ENCODE measurements at places on chromosomes 11 and 22.

DNA sequence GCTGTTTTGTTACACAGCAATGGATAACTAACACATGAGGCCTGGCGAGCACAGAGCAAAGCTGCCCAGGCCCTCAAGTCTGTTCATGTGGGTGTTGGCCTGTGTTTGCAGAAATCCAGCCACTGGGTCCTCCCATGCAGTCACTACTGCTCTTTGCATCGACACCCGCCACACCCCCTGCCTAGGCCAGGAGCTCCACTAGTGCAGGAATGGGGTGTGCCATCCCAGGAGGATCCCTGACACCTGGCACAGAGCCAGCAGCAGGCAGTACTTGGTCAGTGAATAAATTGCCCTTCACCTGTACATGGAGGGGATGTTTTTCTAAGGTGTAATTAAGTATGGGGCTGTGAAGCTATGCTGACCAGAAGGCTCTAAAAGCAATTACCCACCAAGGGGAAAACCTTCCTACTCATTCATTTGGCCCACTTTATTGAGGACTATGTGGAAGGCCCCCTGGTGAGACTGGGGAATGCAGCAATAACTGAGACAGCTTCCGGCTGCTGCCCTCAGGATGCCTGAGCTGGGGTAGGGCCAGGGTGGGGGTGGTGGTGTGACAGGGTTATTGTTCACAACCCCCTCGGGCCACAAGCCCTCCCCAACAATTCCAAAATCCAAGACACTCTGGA lies 160.8 kb downstream of the CRYBB2 start:
- DNase-seq = no peak

DNA sequence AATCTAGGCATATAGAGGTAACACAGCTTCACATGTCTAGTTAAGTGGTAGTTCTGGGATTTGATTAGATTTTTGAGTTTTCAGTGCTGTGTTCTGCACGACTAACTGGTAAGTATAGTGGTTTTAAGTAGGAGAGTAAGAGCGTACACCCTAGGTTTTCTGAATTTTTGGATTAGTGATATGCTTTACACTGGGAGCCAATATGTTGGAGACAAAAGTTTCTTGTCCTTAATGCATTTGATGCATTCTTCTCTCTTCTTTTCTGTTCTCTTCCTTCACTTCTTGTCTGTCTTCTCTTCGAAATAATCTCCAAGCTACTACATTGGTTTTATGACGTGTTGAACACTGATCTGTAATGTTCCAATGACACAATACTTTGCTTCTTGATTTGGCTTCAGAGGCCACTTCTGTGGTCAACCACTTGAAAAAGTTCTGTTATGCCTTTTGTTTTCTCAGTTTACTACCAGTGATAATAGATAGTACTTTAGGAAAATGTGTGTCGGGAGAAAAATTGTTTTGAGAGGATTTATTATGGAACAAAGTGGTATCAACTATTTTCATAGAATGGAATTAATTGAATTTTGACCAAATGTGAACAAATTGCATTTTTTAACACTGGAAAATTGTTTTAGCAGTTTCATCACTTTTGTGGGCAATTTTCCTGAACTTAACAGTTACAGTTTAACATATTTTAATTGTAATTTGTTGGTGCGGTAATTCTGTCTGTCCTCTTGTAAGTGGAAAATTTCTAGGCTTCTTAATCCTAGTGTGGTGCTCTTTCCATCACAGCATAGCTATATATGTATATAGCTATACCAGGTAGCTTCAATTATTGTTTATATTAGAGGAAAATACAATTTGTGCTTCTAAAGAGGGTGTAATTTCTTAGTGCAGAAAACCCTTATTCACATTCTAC lies 2.6 kb downstream of the PDE3B start:
- no peak for DNase-seq

DNA sequence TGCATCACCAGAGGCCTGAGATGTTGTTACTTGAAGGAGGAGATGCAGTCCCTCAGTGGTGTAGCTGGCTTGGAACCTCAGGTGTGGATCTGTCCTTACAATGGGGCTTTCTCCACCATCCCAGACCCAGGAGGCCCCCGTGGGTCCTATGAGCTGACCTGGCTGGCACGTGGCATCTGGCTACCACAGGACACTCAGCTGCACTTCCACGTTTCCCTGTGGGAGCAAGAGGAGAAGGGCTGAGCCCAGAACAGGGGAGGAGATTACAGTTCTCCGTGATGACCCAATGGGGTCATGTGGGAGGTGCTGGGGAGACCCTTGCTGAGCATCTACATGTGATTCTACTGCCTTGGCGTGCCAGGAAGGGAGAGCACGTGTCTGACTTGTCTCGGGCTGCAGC lies 1448.4 kb downstream of the TBC1D22A start:
- no peak for DNase-seq

DNA sequence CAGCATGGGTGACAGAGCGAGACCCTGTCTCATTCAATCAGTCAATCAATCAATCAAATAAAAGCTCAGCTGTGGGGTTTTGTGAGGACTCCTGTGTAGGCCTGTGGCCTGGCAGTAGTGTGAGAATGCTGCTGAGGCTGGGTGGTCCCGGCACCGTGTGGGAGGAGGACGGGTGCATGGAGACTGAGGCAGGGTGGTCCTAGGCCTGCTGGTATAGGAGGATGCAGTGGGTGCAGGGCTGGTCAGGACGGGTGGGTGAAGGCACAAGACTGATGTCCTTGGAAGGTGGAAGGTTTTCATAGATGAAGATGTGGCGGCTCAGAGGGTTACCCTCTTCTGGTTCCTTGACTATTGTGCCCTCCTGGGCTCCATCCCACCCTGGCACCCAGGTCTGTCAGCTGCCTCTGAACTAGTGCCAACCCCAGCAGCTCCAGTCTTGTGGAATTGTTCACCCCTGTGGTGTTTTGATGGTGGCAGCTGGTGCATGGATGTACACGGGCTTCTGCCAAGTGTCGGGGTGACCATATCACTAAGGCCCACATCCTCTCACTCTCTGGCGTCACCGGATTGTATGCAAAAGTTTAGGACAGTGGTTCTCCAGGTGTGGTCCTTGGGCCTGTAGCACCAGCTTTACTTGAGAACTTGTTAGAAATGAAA lies 23.7 kb downstream of the TANGO2 start:
- DNase-seq = no peak

DNA sequence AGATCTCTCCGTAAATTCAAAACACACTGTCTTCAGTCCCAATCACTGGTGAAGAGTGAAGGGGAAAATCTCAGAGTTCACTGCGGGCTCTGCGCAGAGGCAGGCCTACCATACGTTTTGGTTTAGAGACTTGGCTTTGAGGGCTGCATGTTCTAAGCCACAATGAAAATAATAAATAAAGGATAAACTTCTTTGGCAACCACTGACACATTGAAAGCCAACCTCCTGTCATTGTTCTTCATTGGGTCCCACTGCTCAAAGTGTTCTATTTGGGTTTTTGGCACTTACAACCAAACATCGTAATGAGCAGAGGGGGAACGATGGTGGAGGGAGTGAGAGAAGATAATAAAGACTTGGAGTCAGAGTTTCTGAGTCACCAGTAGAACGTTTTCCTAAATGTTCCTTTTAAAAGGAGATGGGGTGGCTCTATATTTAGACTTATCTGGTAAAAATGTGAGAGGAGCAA lies 472.9 kb downstream of the SOX6 start:
- DNase-seq = no peak

- DNase-seq = no peak
These were observed 91.3 kb upstream of the AMOTL1 start for GRCh38 chr11:94676814-94677213.

DNA sequence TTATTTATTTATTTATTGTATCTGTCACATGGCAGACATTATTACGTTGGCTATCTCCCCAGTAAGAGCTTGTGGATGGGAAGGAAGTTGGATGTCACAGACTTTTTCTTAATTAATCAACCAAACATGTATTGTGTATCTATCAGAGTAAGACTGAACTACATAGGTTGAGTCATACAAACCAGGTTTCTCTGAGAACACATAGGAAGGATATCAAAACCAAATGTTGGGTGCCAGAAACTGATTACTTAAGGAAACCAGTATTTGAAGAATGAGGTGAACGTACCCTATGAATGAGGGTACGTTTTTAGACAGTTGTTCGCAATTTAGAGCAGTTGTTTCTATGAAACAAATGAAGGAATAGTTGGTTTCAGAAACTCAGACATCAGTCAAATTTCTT lies 136.4 kb downstream of the SLC17A6 start:
- DNase-seq = no peak

GRCh38 chr22:38213990-38214301 lies 12.2 kb downstream of the MAFF start:
- no peak for DNase-seq

- no peak for DNase-seq
These were observed 5.9 kb upstream of the ARL14EP start for GRCh38 chr11:30317030-30317429.

DNA sequence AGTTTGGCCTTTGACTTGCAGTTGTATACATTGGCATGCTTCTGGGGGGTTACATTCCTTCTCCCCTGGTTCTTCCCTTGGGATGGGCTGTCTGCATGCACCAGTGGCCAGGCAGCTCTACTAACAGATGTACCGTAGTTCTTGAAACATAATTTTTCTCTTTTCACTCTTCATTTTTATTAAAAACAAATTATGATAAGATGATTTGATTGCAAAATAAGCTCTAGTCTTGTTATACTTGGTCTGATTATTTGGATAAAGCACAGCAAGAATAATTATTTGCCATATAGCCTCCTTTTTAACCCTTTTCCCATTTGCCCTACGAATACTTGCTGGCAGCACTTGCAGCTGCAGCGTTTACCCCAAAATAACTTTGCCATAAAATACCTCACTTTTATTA lies 12.7 kb downstream of the OR56A5 start:
- no peak for DNase-seq

DNA sequence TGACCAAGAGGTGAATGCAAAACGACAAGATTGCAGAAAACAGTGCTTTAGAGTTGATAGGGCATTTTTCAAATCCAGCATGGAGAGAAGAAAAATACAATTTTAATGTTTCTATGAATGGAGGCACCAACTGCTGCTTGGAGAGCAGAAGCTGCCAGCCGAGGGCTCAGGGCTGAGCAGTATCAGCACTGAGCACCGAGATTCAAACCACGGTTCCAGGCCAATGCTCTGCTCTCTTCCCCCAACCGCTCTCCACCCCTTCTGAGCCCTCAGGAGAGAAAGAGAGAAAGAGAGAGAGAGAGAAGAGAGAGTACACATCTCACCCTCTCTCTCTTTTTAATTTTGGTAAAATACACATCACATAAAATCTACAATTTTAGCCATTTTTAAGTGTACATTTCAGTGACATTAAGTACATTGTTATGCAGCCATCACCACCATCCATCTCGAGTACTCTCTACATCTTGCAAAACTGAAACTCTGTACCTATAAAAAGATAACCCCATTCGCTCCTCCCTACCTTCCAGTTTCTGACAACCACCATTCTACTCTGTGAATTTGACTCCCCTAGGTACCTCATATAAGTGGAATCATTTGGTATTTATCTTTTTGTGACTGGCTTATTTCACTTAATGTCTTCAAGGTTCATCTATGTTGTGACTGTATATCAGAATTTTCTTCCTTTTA lies 333.3 kb downstream of the MIAT start:
- DNase-seq = no peak

DNA sequence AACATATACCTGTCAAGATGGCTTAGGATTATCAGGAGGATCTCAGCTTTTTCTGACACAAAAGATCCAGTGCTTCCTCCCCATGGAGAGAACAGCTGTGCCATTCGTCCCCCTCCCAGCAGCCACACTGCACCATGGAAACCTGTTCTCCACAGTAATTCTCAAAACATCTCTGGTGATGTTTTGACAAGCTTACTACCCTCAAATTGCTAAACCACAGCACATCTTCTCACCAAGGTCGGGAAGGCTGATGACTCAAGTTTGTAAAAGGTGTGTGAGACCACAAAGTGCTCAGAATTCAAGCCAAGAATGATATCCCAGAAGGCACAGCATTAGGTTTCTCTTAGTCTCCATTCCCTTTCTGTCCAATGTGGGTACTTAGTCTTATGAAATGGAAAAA lies 3.9 kb upstream of the RAB38 start:
- no peak for DNase-seq

GRCh38 chr11:58525037-58525614 lies 17.2 kb upstream of the OR5B21 start:
- DNase-seq = no peak

DNA sequence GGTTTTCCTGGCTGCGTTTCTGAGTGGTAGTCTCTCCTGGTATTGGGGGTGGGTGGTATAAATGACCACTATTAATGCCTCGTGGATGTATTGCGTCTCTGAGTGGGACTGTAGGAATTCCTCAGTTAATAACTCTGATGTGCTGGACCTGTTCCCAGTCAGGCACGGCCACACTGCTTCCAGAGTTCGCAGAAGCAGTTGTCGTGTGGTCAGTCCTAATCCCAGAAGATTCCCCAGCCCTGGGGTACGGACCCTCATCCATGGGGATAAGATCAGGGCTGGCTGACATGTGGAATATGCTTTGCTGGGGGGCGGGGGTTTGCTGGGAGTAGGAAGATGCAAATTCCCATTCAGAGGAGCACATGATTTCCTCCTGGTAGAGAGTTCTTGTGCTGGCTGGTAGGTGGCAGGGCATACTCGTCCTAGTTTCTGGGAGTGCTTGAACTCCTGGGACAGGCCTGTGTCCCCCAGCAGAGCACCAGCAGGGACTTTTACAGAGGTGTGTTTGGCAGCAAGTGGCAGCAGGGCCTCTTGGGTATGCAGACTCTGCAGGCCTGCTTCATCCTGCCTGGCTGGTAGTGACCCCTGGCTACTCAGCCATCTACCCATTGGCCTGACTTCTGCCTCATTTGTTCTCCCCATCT lies 157.4 kb downstream of the NAV2 start:
- DNase-seq = no peak

GRCh38 chr11:34343686-34344085 lies 14.1 kb downstream of the ABTB2 start:
- no peak for DNase-seq

GRCh38 chr11:107851704-107852310 lies 6.8 kb downstream of the SLC35F2 start:
- no peak for DNase-seq

DNA sequence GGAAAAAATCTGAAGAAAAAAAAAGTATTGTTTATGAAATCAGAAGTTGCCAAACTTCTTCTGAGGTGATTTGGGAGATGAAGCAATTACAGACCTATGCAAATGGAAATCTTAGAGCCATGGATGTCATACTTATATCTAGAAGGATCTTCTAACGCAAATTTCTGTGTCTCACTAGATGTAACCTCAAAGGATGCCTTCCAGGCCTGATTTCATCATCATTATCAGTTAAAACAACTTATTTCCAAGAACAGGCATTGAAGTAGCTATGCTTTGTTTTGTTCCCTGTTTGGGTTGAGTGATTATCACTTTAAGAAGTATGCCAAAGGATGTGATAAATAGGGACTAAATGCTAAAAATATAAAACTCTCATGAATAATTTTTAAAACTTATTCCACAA lies 43.9 kb upstream of the ANGPTL5 start:
- DNase-seq = no peak

DNA sequence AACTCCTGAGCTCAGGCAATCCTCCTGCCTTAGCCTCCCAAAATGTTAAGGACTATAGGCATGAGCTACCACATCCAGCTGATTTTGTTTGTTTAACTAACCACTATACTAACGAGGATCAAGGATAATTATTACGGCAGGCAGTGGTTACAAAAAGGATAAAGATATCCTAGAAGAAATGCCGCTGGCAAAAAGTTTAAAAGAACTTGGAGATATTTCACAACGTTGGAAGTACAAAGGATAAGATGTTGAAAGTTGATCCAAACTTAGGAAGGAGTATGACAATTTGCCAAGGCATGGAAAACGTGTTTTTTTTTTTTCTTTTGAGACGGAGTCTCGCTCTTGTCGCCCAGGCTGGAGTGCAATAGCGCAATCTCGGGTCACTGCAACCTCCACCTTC lies 13.4 kb downstream of the AP5B1 start:
- DNase-seq = no peak

Measured in activated CD8-positive, alpha-beta memory T cell treated with anti-CD3 and anti-CD28 coated beads for 1 hour (primary cell).